Pulmonary artery endothelial cell (primary cell): ENCODE measurements at places on chromosomes 2 and 18.

DNA sequence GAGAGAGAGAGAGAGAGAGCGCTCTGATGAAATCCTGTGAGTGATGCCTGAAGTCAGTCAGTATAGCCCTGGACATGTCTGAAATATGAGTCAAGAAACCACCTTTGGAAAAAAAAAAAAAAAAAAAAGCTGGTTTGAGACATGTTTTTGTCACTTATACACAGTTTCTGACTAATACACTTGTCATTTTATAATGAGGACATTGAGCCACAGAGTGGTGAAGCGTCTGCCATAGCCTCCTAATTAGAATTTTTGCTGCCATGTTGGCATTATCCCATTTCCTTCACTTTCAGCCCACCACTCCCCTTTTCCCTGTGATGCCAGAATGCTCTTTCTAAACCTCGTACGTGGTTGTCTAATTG lies 15.7 kb upstream of the MYO3B start:
- no peak for DNase-seq

- DNase-seq: no peak
Measured at GRCh38 chr2:213959589-213959988, 451.3 kb upstream of the VWC2L start.

- no peak for DNase-seq
Measured at GRCh38 chr2:104852090-104852666, 1.7 kb upstream of the POU3F3 start.

DNA sequence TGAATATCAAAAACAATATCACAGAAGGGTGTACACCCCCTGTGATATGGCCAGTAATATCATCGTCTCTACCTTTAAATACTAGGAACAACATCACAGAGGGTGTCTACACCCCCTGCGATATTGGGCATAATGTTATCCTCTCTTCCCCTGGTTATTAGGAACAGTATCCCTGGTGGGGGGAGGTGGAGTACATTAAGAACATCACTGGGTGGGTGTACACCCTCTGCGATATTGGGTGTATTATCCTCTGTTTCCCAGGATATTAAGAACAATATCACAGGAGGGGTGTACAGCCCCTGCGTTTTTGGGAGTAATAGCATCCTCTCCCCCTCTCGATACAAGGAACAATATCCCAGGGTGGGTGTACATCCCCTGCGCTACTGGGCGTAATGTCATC lies 1932.8 kb downstream of the SUCLG1 start:
- no peak for DNase-seq

DNA sequence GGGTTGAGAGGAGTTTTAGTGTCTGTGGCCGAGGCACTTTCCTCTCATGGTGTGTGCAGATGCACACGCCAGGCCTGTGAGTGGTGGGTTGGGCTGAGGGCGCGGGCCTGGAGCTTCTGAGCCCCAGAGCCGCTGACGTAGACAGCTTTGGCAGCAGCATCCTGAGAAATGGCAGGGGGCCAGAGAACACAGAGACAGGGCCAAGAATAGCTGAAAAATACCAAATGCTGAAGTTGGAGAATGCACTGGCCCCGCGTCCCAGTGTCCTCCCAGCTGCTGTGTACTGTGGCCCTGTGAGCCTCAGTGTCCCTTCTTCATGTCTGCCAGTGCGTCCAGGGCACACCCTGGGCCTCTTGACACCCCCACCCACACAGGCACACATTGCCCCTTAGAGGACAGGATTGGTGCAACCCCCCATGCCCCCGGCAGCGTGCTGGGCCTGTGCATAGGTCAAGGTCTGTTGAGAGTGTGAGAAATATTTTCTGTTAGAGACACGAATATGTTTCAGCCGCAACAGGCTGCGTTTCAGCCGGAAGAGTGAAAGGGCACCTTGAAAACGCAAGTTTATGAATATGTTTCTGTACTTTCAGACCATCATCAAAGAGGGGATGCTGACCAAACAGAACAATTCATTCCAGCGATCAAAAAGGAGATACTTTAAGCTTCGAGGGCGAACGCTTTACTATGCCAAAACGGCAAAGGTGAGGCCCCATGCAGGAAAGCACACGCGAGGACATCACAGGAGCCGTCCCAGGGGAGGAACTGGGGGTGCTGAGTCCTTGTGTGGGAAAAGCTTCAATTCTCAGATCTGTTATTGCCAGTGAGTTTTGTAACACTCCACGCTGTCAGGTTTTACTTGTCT lies 33.6 kb downstream of the DGKD start:
- DNase-seq: peak; percentile 73

DNA sequence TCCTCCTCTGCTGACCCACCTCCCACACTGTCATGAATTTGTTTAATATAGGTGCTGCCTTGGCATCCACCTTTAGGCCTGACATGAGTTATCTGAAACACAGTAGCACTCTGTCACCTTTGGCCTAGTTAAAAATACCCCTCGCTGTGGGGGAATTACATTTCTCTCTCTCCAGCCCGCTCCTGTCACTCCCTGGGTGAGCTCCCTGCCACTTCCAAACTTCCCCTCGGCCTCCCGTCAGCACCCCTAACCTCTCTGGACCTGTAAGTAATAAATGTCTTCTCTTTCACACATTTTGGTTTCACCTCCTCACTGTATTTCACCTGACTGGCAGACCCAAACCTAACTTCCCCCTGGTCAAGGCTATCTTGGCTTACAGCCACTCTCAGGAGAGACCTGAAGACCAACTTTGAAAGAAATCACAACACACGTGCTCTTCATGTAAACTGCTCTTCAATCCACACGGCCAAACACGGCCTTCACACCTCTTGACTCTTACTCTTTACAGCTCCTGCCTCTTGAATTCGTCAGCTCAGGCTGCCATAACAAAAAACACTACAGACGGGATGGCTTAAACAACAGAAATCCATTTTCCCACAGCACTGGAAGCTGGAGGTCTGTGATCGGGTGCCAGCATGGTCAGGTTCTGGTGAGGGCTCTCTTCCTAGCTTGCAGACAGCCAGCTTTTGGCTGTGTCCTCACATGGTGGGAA lies 28.3 kb downstream of the REEP1 start:
- no peak for DNase-seq

- no peak for DNase-seq
Measured at GRCh38 chr2:24830786-24831185, 37.6 kb downstream of the CENPO start.

GRCh38 chr2:178380763-178381162 lies 70.2 kb downstream of the PRKRA start:
- no peak for DNase-seq

DNA sequence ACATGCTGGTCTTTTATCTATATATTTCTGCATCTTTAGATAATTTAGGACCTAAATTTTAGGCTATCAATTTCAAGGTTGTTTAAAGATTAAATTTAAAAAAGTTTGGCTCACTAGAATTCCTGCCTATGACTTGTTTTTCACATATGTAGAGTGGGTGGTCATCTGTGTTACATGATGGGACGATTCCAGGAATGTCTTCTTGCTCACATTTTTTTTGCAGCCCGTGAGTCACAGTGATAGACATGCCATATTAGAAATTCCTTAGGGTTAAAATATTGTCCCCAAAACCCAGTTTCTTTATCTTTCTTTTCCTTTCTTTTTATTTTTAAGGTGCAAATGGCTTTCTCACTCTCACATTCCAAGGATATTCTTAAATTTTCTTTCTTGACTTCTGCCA lies 652.0 kb downstream of the PLCL1 start:
- DNase-seq: no peak

GRCh38 chr2:156338578-156338977 lies 6.1 kb upstream of the NR4A2 start:
- no peak for DNase-seq

GRCh38 chr2:47021301-47022009 lies 105.8 kb upstream of the MCFD2 start:
- no peak for DNase-seq

DNA sequence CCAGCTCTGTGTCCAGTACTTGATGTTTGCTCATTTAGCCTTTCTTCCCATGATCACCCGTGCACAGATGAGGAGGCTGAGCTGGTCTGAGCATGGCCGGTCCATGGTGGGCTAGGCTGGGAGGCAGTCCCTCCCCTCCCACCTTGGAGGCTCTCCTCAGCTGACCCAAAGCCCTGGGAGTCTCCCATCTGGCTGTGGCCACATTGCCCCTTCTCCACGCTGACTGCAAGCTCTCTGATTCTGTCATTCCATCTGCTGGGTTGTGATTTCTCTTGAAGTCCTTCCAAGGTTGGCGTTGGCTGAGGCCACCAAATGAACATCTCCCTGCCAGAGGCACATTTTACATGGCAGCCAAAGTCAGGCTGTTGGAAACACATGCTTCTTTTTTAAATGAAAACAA lies 44.0 kb downstream of the ACKR3 start:
- DNase-seq: no peak
